ENCODE measurements at places on chromosomes 2 and 18.

- no peak for DNase-seq
Measured at GRCh38 chr2:178205853-178206521, 11.7 kb downstream of the OSBPL6 start.

GRCh38 chr2:197278799-197279763 lies 31.5 kb downstream of the ANKRD44 start:
- no peak for DNase-seq

DNA sequence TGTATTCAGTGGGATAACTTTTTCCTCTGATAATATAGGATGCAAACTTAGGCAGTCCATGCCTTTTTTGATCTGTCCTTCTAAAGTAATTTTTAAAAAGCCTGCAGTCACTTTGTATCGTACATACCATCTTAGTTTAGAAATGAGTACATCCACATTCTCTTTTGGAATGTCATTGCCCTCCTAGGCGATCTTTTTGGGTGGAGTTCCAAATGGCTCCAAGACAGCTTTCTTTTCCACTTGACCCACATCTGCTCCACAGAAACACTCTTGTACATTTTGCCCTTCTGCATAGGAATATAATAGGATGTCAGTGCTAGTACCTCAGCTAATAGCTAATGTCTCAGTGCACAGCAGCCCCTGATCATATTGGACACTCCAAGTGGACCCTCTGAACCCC lies 21.8 kb upstream of the HTR2B start:
- DNase-seq, result no peak

GRCh38 chr2:227325839-227326195 lies 766 bp downstream of the MFF start:
- DNase-seq, result no peak

DNA sequence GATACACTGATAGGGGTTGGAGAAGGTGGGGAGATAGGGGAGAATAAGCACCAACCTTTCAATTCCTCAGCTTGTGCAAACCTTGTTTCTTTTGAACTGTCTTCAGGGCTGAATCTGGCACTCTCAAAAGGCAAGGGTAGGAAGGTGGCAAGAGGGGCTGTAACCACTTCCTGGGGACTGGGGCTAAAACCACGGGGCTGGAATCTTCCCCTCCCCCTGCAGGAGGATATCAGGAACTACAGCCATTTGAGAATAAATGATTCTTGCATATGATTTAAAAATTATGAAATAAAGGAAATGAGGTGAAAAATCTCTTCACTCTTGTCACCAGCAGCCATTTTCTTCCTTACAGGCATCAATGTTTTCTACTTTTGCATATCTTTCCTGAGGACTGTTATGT lies 50.8 kb downstream of the ATOH8 start:
- DNase-seq, result no peak
